ENCODE measurements at places on chromosomes 2 and 18. TPM values are rescaled to one million over a fixed set of nuclear protein-coding genes. Genes with fewer than 3 reads are reported as not detected.

The CPLX4 gene
- not detected for total RNA-seq

The ANKRD62 gene
- not detected for total RNA-seq

The ELOA2 gene
- total RNA-seq, result not detected

GRCh38 chr2:36359067-36359466 is 3.5 kb downstream of the CRIM1 start:
- DNase-seq, result no peak

GRCh38 chr2:15038366-15039364 is 406.1 kb downstream of the LRATD1 start:
- no peak for DNase-seq

- no peak for DNase-seq
These were observed 10.6 kb upstream of the ATG16L1 start for GRCh38 chr2:233240897-233241296.

DNA sequence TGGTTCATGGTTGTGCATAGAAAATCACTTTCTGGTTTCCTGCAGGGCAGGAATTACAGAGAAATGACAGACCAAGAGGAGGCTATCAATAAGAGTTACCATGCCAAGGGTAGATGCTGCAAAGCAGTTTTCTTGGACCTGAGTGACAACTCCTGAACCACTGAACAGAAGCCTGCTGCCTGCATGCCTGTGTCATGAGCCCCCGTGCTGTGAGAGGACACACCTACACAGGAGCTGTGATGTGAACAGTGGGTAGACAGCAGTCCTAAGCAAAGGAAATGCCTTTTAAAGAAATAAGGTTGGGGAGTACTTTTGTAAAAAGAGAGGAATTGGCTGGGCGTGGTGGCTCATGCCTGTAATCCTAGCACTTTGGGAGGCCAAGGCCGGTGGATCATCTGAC is 54.2 kb upstream of the CREB1 start:
- no peak for DNase-seq

All from Panc1 (cell line).